ENCODE measurements at places on chromosomes 7 and 10.

GRCh38 chr7:120547605-120548004 lies 274.6 kb downstream of the KCND2 start:
- no peak for DNase-seq

DNA sequence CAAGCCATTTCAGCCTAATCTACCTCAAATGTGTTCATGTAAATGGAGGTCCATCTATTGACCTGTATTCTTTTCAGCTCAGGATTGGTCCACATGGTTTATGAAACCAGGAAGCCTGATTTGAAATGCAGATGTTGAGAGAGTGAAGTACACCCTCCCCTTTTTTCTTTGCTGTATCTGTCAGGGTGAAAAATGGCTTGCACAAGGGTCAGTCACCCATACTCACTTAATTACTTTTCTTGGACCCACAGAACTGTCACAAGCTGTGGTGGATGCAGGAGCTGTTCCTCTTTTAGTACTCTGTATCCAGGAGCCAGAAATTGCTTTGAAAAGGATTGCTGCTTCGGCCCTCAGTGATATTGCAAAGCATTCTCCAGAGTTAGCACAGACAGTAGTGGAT lies 41.2 kb downstream of the SPAG6 start:
- DNase-seq, result no peak

DNA sequence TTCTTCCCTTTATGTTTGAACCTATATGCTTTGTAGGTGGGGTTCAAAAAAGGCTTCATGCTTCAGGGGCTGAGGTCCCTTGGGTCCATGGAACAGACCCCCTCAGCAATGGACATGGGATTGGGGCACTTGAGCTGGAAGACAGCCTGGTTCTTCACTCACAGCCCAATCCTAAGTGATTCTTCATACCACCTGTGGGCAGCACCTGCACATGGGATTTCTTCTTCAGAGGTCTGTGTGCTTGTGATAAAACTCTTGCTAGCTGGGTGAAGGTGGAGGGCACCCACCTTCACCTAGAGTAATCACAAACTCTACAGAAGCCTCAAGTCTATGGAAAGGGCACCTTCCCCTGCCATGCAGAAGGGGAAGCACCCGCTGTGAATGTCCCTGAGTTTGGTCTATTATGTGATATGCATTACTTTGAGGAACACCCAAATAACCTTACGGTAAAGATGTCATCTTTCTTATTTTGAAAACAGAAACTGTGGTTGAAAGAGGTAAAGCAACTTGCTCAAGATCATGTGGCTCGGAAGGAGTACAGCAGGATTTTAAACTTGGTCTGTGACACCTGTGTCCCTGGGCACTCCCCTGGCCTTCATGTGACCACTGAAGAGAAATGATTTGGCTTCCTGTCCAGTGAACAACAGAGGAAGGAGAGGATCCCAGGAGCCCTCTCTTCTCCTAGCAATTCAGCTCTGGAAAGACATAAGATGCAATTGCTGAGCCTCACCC lies 469.5 kb upstream of the ZMIZ1 start:
- DNase-seq, result no peak

- no peak for DNase-seq
Observed at GRCh38 chr10:80539421-80540031, 1.8 kb downstream of the SH2D4B start.
